M059J (cell line): ENCODE measurements at places on chromosomes 6 and 20. TPM values are rescaled to one million over a fixed set of nuclear protein-coding genes. Genes with fewer than 3 reads are reported as not detected.
A peak's percentile ranks its signal among the peaks of the same experiment; 100 is the strongest.

DNA sequence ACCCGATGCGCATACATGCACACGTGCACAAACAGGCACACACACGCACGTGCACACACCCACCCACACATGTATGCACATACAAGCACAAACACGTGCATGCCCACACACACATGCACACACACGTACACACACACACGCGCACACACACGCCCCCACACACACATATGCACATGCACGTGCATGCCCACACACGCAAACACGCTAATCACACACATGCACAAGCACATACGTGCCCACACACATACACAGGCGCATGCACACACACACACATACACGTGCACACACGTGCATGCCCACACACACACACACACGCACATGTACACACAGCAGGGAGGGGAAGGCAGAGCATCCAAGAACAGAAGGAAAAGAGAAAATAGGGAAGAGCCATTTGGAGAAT lies 26.8 kb upstream of the CHRNA4 start:
- DNase-seq = no peak

- no peak for DNase-seq
Measured at GRCh38 chr6:84675651-84676050, 88.7 kb downstream of the TBX18 start.

DNA sequence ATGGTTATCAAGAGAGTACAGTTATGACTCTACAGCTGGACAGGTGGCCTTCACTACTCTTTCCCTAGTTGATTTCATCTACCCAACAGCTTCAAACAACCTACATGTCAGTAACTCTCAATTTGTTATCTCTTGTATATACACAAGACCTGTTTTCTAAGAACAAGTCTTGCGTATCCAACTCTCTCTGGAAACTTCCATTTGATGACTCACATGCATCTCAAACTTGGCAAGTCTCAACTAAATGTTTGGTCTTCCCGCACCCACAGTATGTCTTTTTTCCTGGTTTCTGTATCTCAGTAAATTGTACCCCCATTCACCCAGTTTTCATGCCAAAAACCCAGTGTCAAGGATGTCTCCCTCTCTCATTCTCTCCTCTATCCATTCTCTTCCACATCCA lies 97.7 kb downstream of the BTBD9 start:
- peak; percentile 19 for DNase-seq

DNA sequence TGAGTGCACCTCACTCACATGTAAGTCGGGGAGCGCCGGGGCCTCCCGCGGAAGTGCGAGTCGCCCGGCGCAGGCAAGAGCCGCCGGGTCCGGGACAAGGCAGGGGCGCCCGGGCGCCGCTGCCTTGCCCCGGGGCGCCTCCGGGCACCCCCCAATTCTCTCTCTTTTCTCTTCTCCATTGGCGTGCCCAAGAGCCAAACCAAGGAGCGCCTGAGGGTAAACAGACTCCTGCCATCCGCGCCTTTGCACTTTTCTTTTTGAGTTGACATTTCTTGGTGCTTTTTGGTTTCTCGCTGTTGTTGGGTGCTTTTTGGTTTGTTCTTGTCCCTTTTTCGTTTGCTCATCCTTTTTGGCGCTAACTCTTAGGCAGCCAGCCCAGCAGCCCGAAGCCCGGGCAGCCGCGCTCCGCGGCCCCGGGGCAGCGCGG lies 36.8 kb downstream of the GNAS start:
- DNase-seq = peak; percentile 56

- DNase-seq = no peak
Measured at GRCh38 chr20:38534756-38535155, 46.2 kb upstream of the ADIG start.

- no peak for DNase-seq
Measured at GRCh38 chr20:60009826-60010616, 51.8 kb downstream of the CDH26 start.

GRCh38 chr20:18553746-18554145 lies 13.5 kb upstream of the SMIM26 start:
- no peak for DNase-seq

DNA sequence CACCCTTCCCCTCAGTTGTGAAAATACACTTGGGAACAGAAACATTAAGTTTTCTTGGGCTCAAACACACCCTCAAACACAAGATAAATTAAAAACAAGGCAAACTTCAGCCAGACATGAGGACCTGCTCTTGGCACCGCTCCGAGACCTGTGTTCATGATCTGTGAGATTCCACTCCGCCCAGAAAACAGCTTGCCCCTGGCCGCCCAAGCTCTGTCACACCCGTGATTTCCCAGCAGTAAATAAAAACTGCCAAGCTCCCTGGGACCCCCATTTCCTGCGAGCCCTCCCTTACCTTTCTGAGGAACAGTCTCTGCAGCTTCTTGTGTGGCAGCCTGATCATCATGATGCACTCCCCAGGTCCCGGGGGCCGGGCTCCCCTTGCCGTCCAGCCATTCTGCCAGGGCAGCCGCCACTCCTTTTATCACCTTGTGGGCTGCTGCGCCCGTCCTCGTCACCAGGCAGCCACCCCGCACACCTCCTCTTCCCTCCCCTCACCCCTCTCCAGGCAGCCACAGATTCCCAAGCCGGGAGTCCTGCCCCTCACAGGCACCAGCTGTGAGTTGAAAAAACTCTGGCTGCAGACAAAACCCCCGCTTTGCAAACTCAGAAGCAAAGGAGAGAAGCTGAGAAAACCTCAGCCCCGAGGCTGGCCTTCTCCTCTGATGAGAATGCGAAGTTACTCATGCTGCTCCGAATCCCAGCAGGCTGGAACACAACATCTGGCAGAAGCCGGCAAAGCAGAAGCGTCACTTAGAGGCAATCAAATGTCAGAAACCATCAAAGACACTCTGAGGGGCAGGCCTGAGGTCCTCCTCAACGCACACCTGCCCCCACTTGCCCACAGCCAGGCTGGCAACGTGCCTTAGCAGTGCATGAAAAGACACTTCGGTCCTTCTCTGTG lies 130.4 kb upstream of the RPS6KA2 start:
- peak; percentile 15 for DNase-seq

GRCh38 chr6:28794175-28795002 lies 129.4 kb downstream of the TRIM27 start:
- peak; percentile 75 for DNase-seq

GRCh38 chr6:136752554-136752953 lies 39.7 kb downstream of the MAP3K5 start:
- no peak for DNase-seq

GRCh38 chr6:36912030-36912454 lies 26.3 kb downstream of the C6orf89 start:
- peak; percentile 21 for DNase-seq

GRCh38 chr20:18853946-18854646 lies 40.5 kb downstream of the SCP2D1 start:
- no peak for DNase-seq

GRCh38 chr6:47733879-47734558 lies 35.6 kb downstream of the ADGRF4 start:
- peak; percentile 59 for DNase-seq

DNA sequence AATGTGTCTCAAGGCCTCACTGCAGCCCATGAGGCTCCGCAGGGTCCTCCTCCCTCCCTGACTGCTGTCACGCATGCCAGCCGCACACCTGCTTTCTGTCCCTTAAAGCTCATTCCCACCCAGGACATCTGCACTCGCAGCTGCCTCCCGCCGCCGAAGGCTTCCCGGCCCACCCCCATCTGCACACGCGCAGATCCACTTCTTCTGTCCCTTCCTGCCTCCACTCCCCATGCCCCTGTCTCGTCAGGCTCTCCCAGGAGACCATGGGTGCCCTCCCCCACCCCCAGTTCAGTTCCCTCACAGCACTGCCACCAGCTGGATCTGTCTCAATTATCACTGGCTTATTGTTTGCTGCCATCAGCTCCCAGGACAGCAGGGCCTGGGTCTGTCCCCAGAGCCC lies 63.0 kb downstream of the RIPOR3 start:
- no peak for DNase-seq

GRCh38 chr6:85403331-85404015 lies 46.4 kb upstream of the NT5E start:
- peak; percentile 93 for DNase-seq

DNA sequence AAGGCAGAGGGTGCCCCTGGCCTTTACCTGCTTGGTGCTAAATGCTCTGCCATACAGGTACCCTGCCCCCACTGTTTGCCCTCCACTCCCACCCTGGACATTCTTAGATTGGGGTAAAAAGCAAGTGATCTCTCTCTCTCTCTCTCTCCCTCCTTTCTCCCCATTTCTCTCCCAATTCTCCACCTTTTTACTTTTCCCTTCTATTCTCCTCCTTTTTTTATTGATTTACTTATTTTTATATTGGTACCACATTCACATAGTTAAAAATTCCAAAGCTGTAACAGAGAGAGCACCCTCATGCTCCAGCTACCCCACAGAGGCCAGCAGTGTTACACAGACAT lies 37.7 kb upstream of the ID1 start:
- no peak for DNase-seq

DNA sequence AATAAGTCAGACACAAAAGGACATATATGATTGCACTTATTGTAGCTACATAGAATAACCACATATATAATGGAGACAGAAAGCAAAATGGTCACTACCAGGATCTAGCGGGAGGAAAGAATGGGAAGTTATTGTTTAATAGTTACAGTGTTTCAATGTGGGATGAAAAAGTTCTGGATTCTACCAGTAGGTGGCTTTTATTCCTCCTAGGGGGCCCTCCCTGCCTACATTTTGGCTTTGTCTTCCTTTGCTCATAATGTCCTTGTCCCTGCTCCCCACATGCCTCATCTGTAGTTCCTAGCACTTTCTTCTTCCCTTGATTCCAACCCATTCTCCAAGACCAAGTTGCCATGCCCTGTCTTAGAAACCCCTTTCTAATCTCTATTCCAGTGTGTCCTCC lies 16.3 kb downstream of the ZNF133 start:
- peak; percentile 12 for DNase-seq

- DNase-seq = no peak
Measured at GRCh38 chr6:13397359-13398068, 69.2 kb upstream of the TBC1D7 start.

GRCh38 chr20:24670981-24671380 lies 201.6 kb downstream of the SYNDIG1 start:
- DNase-seq = no peak

DNA sequence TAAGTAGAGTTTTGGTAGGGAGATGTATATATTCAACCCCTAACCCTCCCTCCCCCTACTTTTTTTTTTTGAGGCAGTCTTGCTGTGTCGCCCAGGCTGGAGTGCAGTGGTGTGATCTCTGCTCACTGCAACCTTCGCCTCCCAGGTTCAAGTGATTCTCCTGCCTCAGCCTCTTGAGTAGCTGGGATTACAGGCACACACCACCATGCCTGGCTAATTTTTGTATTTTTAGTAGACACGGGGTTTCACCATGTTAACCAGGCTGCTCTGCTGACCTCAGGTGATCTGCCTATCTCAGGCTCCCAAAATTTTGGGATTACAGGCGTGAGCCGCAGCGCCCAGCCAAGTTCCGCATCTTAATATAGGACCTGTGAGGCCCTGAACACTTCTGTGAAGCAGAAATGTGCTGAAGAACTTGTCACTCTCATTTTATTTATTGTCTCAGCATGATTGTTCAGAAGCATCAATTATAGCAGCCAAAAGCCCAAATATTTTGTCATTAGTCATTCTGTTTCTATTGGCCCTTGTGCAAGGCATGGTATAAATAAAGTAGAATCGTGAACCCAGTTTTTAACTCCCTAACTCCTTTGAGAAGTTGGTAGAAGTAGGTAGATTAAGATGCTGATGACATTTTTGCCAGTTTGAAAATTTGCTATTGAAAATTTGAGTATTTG lies 19.4 kb downstream of the DSTN start:
- DNase-seq = no peak

DNA sequence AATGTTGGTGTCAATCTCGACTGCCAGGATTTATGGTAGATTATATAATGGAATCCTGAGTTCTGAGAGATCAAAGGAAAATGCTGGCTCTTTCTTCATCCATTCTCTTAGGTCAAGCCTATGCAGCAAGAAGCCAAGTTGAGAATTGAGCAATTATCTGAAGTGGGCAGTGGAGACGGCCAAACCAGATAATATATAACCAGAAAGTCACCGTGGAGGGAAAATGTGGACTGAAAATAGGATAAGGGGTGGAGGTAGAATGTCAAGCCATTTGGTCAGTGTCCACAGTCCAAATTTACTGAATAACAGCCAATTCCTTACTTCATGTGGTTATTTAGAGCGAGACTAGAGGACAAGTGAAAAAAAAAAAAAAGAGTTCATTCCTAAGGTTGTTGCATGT lies 107.8 kb upstream of the ESR1 start:
- DNase-seq = no peak

- peak; percentile 94 for DNase-seq
Measured at GRCh38 chr6:7758456-7758855, 32.6 kb downstream of the BMP6 start.

DNA sequence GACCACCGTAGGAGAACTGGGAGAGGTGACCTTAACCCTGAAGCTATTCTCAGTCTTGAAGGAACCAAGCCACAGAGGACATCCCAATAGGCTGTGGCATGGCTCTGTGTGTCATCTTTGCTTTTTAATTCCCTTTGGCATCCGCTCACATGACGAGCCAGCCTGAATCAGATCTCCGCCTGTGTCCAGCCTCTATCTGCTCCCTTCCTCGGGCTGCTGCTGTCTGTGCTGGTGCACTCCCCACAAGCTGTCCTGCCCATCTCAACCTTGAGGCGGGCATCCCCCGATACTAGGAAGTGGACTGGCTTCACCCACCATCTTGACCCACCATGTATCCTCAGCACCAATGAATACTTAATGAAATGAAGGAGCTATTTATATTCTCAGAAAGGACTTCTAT lies 111.9 kb downstream of the SLC23A2 start:
- DNase-seq = no peak

DNA sequence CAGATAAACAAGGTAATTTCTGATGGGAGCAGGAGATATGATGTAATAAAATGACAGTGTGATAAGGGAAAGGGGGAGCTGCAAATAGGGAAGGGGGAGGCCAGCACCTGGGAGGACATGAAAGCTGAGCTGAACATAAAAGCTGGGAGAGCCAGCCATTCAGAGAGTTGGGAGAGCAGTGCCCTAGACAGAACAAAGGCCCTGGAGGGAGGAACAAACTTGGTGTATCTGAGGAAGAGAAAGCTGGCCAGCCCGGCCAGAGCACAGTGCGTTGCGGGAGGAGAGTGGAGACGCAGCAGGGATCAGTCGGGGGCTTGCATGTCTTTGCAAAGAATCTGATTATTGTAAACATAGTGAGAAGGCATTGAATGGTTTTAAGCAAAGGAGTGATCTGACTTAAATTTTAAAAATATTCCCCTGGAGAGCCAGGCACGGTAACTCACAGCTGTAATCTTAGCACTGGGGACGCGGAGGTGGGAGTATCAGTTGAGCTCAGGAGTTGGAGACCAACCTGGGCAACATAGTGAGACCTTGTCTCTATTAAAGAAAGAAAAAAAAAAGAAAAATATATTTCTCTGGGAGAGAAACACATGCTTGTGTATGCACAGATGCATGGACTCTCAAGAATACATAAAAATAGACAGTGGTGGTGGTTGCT lies 318.2 kb downstream of the ZFAND3 start:
- DNase-seq = no peak

- DNase-seq = no peak
Measured at GRCh38 chr6:170269846-170270541, 20.9 kb downstream of the DLL1 start.

The DLK2 gene
- total RNA-seq = 1.3 and 3.4 TPM in 2 replicates

The CDH26 gene
- total RNA-seq = 0.15 and 0.81 TPM in 2 replicates

The NUS1 gene
- 7.4 and 18.8 TPM in 2 replicates for total RNA-seq

The BIRC7 gene
- not detected in 2 replicates for total RNA-seq

The HS3ST5 gene
- not detected in 2 replicates for total RNA-seq

The CLIC5 gene
- not detected in 2 replicates for total RNA-seq

The EFHC1 gene
- total RNA-seq = 25.1 and 44.4 TPM in 2 replicates

The PHIP gene
- total RNA-seq = 13.3 and 17.8 TPM in 2 replicates

The TMEM151B gene
- total RNA-seq = 0.05 TPM in 1 of 2 replicates, not detected in the other

The FOXS1 gene
- total RNA-seq = 0.12 TPM in 1 of 2 replicates, not detected in the other

The HUS1B gene
- 0.15 and 0.54 TPM in 2 replicates for total RNA-seq
